Vagina (tissue), 2 donors: ENCODE measurements at places on chromosomes 1 and 21.

DNA sequence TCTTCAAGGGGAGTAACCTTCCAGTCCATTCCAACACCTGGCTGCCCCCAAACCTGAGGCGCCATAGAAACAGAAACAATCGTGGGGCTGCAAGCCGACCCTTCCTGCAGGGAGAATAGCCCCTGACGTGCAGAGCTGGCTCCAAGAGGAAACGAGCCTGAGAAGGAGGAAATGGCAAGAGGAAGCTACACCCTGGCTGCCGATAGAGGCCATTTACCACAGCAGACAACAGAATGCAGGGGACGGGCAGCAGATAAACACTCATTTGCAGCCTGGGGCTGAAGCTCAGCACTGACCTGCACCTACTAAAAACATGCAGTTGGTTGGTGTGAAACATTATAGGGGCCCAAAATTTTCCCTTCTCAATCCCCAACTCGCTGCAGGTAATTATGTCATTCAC is 8.7 kb upstream of the TDRD10 start:
- no peak for DNase-seq

DNA sequence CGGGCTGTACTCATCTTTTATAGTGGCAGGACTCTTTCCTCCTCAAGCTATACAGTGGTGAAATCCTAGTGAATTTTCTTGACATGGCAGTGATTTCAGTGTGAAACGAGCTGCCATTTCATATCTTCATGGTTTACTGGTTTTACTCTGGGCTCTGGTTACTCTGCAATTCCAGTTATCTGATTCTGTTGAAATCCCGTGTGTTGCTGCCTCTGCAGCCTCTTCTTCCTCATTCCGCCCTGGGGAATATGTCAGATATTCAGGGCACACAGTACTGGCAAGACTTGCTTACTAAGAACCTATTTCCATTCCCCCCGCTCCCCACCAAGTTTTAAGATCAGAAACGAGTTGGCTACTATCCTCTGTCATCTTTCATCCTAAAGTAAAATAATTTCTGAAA is 7.9 kb upstream of the OR2B11 start:
- no peak for DNase-seq

- DNase-seq, result no peak
Observed at GRCh38 chr1:193013707-193014106, 45.5 kb downstream of the UCHL5 start.

GRCh38 chr21:26887251-26887650 is 42.0 kb upstream of the ADAMTS1 start:
- DNase-seq, result no peak

DNA sequence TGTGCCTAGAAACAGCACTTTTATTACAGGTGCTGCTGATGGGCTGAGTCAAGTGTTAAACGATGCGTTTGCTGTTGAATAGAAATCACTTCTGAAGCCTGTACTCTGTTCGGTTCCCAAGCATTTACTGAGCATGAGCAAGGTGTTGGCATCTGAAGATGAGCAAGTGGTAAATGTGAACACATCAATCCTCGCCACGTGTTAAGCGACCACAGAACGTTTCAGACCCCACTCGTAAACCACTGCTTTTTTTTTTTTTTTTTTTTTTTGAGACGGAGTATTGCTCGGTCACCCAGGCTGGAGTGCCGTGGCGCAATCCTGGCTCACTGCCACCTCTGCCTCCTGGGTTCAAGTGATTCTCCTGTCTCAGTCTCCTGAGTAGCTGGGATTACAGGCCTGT is 241.2 kb downstream of the SETD4 start:
- no peak for DNase-seq

- DNase-seq, result no peak
Observed at GRCh38 chr1:156616463-156616862, 2.8 kb upstream of the HAPLN2 start.

GRCh38 chr21:46442938-46443337 is 15.8 kb upstream of the DIP2A start:
- no peak for DNase-seq

- DNase-seq, result no peak
Observed at GRCh38 chr1:219283541-219283940, 109.9 kb downstream of the LYPLAL1 start.

DNA sequence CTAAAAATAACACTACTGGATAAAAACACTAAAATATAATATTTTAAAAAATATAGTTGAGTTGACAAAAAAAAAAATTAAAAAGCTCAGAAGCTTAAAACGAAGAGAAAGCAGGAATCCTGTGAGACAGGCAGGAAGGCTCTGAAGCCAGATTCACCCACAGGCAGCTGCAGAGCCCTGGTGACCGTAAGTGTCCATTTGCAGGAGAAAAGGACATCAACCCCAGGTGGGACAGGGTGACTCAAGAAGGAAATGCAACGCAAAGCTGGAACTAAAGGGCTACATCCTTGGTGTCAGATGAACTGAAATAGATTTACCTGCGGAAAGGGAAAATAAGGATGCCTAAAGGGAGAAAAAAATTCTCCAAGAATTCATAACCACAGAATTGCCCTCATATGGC is 46.8 kb downstream of the USP24 start:
- DNase-seq, result no peak

- no peak for DNase-seq
Observed at GRCh38 chr1:8203056-8203455, 114.9 kb upstream of the SLC45A1 start.

GRCh38 chr1:98659879-98660278 is 1.6 kb upstream of the SNX7 start:
- DNase-seq, result no peak

- DNase-seq, result no peak
Observed at GRCh38 chr1:30264672-30265025, 458.7 kb downstream of the MATN1 start.

GRCh38 chr1:66563941-66564630 is 30.1 kb downstream of the SGIP1 start:
- no peak for DNase-seq

- no peak for DNase-seq
Observed at GRCh38 chr1:24311234-24311633, 7.9 kb upstream of the GRHL3 start.

DNA sequence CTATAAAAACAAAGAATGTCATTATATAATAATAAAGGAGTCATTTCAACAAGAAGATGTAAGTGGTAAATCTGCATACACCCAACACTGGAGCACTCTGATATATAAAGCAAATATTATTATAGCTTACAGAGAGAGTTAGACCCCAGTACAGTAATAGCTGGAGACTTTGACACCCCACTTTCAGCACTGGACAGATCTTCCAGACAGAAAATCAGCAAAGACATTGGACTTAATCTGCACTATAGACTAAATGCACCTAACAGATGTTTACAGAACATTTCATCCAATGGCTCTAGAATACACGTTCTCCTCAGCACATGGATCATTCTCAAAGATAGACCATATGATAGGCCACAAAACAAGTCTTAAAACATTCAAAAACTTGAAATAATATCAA is 20.0 kb upstream of the KCNH1 start:
- DNase-seq, result no peak

DNA sequence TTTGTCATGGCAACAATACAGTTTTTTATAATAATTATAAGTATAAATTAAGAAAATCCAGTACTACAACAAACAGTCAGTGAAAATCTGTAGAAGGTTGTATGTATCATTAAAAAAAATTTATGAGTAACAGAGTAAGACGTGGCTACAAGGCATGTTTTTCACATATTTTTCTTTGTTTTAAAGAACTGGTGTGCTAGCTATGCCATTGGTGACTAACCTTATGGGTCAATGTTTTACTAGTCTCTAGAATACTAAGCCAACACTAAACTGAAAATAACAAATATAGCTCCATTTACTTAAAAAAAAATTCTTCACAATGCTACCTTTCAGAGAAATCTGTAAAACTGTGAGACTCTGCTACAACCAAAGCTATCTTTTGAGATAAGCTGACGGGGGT is 261.5 kb downstream of the ADGRL2 start:
- DNase-seq, result no peak

GRCh38 chr21:39326607-39327307 is 13.3 kb upstream of the BRWD1 start:
- no peak for DNase-seq

DNA sequence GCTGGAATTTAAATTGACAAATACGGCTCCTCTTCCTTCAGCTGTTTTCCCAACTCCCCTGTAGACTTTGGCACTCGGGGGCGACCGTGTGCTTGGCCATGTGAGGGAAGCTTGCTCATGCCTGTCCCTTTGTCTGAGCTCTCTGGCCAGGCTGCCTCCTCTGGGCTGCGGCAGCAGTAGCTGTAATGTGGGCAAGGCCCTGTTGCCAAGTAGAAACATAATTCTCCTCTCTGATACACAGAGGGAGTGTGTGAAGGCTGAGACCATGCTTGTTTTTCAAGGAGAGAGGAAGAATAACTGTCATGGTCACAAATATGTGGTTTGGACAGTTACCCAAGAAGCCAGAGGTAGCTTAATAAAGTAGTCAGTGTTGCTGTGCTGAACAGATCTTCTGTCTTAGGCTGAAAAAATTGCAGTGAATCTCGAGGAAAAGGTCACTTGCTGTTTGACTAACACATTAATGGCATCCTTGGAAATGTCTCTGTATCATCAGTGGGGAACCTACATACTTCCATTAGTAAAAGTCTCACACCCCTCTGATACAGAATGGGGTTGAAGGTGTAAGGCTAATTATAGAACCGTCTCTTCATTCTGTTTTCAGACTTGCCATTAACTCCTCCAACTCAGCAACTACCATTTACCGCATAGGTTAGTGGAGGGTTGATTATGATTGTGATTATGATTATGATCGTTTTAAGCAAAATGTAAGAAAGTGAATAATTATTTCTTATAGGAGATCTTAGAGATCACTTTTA is 94.6 kb downstream of the TGFB2 start:
- DNase-seq, result no peak

DNA sequence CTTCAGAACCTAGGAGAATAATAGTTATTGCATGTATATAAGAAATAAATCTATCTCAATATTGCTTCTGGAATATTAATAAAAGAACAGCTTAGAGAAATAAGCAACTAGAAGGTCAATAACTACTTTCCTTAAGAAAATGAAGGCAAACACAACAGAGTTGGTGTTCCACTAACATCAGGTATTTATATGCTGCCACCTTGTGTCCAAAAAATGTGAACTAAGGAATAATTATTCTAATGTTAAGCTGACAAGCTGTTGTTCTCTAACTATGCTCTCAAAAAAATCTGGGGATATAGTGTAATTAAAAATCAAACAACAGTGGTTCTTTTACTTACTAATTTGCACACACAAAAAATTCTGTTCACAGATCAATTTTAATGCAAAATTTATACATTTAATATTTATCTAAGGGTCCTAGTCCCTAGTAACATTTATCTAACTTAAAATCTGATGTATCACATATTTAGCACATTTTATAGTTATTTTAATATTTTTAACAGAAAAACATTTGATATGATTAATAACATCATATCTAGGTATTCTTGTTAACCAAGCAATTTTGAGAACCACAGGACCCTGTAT is 39.6 kb downstream of the UCHL5 start:
- DNase-seq, result no peak

DNA sequence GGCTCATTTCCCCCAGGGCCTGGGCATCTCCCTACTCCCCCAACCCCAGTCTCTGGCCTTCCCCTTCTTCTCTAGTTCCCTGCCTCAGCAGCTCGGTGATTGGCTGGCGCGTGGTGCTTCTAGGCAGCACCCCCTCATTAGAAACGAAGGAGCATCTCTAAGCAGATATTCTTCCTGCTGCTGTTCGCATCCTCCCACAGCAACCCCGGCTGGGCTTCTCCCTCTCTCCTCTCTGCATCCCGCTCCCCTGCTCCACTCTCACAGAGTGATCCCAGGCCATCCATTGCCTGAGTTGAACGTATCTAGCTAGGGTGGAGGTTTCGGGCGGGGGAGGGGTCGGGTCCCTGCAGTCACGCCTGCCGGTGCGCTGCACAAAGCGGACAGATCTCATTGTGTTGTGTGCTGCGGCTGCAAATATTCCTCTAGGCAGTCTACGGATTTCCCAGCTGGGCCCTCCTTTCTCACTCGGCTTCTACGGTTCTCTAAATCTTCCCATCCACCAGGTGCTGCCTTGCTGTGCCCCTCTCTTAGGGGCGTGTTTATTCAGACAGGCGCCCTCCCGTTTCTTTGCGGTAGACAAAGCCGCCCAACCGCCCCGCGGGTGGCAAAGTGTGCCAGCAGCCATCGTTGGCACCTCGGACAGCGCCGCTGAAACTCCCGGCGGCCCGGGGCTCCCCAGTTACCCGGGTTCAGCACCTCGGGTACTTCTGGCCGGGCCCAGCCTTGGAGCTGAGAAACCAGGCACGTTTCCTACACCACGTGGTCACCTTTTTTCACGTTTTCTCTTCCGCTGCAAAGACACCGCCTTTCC is 2.2 kb downstream of the CACNA1E start:
- no peak for DNase-seq

DNA sequence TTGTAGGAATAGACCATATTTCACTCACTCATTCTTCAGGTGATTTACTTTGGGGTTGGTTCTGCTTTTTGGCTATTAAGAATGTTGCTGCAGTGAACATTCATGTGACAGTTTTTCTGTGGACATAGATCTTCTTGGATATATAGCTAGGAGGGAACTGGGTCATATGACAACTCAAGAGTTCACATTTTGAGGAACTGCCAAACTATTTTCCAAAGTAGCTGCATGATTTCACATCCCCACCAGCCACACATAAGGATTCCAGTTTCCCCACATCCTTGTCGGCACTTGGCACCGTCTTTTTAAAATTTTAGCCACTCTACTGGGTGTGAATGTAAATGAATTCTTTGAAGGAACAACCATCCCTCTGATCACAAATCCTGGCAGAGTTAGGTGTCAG is 126.0 kb downstream of the PRDM2 start:
- DNase-seq, result peak; percentile 22

DNA sequence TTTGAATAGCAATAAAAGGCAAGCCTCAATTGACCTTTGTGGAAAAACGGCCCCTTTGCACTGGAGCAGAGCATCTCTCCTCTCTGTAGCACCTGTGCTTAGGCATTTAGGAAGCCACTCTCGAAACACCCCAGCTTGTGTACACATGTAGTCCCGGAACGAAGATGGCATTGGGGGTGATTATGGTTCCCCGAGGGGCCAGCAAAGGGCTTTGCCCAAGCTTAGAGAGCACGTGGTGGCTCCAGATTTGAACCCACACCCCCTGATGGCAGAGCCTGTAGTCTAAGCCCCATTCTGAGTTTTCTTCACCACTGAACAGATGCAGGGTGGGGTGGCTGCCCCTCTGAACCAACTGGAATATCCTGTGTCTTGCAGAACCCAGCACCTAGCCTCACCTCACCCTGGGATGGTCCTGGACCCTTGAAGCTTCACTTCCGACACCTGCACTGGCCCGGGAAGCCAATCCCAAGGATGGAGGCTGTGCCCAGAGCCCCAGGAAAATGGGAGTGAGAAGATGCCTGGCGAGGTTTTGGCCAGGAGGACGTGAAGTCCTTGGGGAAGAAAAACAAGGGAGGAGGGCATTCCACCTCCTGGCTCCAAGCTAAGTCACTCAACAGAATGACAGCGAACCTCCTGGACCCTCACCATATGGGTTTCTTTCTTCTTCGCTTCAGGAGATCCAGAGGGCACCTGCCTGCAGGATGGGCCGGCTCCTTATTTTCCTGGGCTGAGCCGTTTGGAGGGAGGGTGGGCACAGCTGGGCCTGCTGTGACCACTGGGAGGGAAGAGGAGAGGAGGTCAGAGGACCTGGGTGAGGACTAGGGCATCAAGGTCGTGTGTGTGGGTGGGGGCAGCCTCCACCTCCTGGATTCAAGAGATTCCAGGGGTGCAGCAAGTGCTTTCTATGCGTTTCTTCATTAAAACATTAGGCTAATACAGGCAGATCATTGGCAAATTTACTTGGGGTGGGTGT is 37.7 kb downstream of the IGFN1 start:
- DNase-seq, result peak; percentile 49

GRCh38 chr1:248404024-248404423 is 1.2 kb downstream of the OR2T1 start:
- DNase-seq, result no peak
